ENCODE measurements at places on chromosomes 11 and 22.

DNA sequence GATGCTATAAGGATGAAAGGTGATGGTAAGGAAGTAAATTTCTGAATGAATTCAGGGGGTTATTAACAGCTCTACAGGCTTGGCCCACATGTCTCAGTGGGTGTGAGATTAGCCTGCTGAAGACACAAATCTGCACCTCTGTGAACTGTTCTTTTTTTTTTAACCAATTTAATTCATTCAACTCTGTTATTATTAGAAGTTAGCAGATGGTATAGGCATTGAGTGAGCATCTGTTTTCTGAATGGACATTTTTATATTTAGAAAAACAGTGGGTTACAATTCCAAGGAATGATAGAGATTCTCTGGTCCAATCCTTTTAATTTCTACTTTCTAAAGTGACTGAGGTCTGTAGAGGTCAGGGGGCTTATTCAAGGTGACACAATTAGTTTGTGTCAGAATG lies 122.0 kb upstream of the SORL1-AS1 start:
- no peak for DNase-seq

DNA sequence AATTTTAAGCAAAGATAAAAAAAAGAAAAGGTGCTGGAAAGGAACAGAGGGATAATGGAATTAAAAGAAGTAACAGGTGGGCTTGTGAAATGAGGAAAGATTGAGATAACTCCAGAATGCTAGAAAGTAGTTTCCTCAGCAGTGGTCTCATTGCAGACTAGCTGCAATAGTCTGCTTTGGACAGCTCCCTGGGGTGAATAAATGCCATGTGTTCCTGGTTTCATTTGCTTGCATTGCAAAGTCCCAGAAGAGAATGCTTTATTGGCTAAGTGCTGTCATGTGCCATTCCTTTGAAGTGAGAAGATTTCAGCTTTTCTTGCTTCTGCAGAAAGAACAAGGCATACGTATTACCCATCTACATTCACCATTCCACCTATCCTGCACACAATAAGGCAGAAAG lies 478.8 kb upstream of the RAG2 start:
- DNase-seq: peak; percentile 4

GRCh38 chr11:75714211-75714610 lies 3.4 kb upstream of the MOGAT2 start:
- no peak for DNase-seq

DNA sequence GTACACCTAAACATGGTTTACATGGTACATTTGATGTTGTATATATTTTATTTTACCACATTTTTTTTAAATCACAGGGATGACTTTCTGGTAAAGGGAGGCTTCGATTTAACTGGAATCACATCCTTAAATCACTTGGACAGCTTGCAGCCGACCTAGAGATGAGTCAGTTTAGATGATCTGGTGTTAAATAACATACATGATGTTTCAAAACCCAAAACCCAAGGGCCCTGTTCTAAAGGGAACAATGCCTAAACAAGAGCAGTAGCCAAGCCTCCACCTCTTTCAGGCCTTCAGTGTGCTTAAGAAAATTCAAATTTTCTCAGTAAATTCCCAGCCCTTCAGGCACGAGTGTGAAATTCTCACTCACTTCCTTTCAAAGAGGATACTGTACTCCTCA lies 108.8 kb downstream of the WT1 start:
- no peak for DNase-seq

- no peak for DNase-seq
Observed at GRCh38 chr11:128492903-128493569, 94.3 kb downstream of the ETS1 start.

- DNase-seq: no peak
Observed at GRCh38 chr22:46731246-46732040, 6.6 kb downstream of the CERK start.

Measured in PC-3 (cell line).